ENCODE measurements at places on chromosomes 16 and 17.

GRCh38 chr17:7384489-7385081 lies 3.7 kb downstream of the TNK1 start:
- no peak for DNase-seq

- no peak for DNase-seq
These were observed 9.6 kb downstream of the DCTN5 start for GRCh38 chr16:23650674-23651416.

GRCh38 chr16:89119166-89119621 lies 25.5 kb downstream of the ACSF3 start:
- no peak for DNase-seq

GRCh38 chr16:55443434-55444346 lies 35.3 kb upstream of the MMP2 start:
- DNase-seq, result no peak

GRCh38 chr16:81703177-81704155 lies 75.6 kb upstream of the PLCG2 start:
- DNase-seq, result no peak

All from CD4-positive, alpha-beta T cell treated with Interleukin-2 at 100 ng/mL for 4 hours (primary cell).